ENCODE measurements at places on chromosomes 3 and 15. TPM values are rescaled to one million over a fixed set of nuclear protein-coding genes. Genes with fewer than 3 reads are reported as not detected.

GRCh38 chr15:28021281-28022039 lies 77.7 kb downstream of the OCA2 start:
- DNase-seq = peak; percentile 79

- peak; percentile 79 for DNase-seq
These were observed 83.6 kb upstream of the AKAP13 start for GRCh38 chr15:85296615-85297402.

The POPDC2 gene
- 7.7 TPM for polyA plus RNA-seq

The FAM43A gene
- 3.7 TPM for polyA plus RNA-seq

Measured in left kidney (tissue), 8 donors.